ENCODE measurements at places on chromosomes 12 and 14. TPM values are rescaled to one million over a fixed set of nuclear protein-coding genes. Genes with fewer than 3 reads are reported as not detected.

Gene AQP6
- total RNA-seq: not detected

Gene KRT79
- total RNA-seq: not detected

Gene HVCN1
- total RNA-seq: 5.7 TPM

Gene SYT10
- 1.8 TPM for total RNA-seq

Gene KRT4
- total RNA-seq: not detected

Gene MAP3K9
- total RNA-seq: 0.30 TPM

Gene C12orf43
- 15.0 TPM for total RNA-seq

Gene RNASE7
- total RNA-seq: not detected

Gene KLRF1
- not detected for total RNA-seq

Gene ZNF891
- 5.1 TPM for total RNA-seq

Gene C3AR1
- total RNA-seq: 8.2 TPM

Gene CDK2
- total RNA-seq: 22.2 TPM

DNA sequence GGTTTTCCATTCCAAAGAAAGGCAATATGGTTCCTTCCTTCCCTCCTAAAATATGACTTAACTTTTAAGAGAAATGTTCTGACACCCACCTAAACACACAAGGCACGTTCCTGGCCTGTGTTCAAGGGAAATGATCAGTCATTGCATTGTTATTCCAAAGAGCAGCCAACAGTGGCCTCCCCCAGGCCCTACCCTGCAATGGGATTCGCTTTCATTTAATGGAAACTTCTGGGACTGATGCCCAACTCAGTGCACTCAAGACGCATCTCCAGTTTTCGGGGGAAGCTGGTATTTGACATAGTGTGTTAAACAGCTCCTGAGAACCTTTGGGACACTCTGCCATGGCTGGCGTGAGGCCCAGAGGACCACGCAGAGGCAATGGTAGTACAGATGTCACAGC lies 65.9 kb downstream of the DDX51 start:
- H3K4me1 ChIP-seq: no peaks in the 10 kb centered on the region
- no peaks in the 10 kb centered on the region for H3K27me3 ChIP-seq
- H3K4me3 ChIP-seq: no peak overlapping the region
- peaks cover 17% of the 10 kb centered on the region for H3K36me3 ChIP-seq
- no peak for DNase-seq

DNA sequence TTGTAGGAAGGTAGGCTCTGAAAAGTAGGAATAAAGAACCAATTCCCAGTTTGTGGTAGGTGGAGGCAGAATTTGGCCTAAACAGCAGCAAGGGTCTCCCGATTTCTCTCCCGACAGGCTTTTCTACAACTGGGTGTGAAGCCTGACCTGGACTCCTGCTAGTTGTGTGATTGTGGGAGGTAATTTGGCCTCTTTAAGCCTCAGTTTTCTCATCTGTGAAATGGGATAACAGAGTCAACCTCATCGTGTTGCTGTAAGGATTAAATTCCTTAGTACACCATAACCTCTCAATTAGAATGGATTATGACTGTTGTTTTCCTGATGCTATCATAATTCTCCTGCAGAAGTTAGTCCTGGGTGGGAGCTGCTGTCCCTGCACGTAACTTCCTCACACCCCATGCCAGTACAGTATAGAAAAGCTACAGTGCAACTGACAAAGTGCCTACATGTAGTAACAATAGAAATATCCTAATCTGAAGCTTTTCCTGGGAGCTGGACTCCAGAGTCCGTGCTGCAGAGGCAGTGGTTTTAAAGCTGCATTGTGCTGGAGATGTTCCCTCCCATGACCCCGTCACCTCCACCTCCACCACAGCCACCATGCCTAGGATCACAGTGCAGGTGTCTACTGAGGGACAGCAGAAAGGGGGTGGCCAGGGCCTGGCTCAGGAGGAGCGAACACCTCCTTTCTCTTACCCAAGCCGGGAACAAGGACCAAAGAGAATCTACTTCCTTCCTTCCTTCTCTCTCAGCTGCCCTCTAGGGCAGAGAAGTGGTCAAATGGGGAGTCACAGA lies 76.5 kb downstream of the FBXL14 start:
- H3K4me3 ChIP-seq: no peak overlapping the region
- no peak overlapping the region for H3K27ac ChIP-seq
- H3K27me3 ChIP-seq: no peaks in the 10 kb centered on the region

GRCh38 chr14:69289811-69290520 lies 30.0 kb downstream of the GALNT16 start:
- no peaks in the 10 kb centered on the region for H3K4me1 ChIP-seq
- H3K27ac ChIP-seq: no peak overlapping the region
- H3K27me3 ChIP-seq: no peaks in the 10 kb centered on the region
- no peak overlapping the region for H3K4me3 ChIP-seq

DNA sequence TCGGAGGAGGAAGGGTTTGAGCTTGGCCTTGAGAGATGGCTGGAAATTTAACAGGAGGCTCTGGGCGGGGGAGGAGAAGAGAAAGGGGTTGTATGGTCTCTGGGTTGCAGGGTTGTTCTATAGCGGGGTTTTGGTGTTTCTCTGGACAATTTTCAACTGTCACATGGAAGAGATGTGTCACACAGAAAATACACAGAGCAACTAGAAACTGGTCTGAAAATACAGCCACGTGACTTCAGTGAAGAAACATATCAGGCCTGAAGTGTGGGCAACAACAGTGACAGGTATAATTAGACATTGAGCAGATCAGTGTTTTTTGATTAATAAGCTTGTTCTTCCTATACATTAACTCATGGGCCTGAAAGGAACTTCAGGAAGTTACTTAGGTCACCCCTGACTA lies 205.3 kb upstream of the HMGA2 start:
- DNase-seq: no peak
- no peaks in the 10 kb centered on the region for H3K4me1 ChIP-seq
- no peak overlapping the region for H3K27ac ChIP-seq
- H3K36me3 ChIP-seq: no peaks in the 10 kb centered on the region
- no peak overlapping the region for H3K4me3 ChIP-seq

DNA sequence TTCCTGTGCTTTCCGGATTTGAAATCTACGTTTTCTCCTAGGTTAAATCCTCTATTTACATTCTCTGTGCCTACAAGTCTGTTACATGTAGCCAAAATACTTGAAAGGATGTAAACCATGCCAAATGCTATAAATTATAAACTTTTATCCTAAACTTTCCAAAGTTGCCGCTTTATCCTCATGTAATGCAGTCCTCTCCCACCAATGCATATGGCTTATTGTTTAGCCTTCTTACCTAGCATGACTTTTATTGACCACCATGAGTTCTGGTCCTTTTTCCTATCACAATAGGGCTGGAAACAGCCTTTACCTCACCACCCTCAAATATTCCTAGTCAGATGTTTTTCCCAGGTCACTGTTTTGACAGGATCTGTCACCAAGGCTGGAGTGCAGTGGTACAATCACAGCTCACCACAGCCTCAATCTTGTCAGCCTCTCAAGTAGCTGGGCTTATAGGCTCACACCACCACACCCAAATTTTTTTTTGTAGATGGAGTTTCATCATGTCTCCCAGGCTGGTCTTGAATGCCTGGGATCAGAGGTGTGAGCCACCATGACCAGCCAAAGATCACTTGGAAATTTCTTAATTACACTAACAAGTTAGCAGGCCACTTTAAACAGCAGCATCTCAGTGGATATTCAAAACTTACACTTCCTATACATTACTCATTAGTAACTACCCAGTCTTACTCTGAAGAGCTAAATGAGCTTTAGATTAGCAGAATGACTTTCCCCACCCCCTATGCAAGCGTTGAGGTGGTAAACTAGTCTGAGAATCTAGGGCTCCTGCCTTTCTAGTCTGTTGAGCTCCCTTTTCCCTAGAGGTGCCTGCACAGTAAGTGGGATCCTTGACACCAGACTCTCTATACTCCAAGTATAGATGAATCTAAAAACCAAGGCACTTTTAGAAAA lies 4.1 kb downstream of the TUBA1B start:
- H3K36me3 ChIP-seq: peaks cover 36% of the 10 kb centered on the region
- peaks cover 9% of the 10 kb centered on the region for H3K4me1 ChIP-seq
- H3K4me3 ChIP-seq: no peak overlapping the region
- no peaks in the 10 kb centered on the region for H3K27me3 ChIP-seq

DNA sequence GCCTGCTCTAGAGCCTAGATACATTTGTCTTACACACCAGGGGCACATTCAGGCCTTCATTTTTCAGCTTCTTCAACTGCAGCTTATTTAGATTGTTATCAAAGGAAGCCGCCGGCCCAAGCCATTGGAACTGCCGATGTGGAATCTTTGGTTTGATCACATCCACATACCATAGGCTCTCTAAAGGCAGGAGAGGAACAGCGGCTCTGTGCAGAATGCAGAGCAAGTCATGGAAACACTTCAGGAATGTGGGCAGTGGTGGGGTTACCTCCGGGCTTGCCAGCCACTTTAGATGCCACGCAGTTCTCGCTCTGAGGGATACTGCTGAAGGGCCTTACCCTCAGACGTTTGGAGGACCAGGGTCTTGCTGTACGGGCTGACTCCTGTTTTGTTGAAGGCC lies 53.4 kb upstream of the PYGL start:
- no peaks in the 10 kb centered on the region for H3K36me3 ChIP-seq
- no peaks in the 10 kb centered on the region for H3K4me1 ChIP-seq
- H3K27me3 ChIP-seq: no peaks in the 10 kb centered on the region
- H3K4me3 ChIP-seq: no peak overlapping the region
- DNase-seq: no peak

DNA sequence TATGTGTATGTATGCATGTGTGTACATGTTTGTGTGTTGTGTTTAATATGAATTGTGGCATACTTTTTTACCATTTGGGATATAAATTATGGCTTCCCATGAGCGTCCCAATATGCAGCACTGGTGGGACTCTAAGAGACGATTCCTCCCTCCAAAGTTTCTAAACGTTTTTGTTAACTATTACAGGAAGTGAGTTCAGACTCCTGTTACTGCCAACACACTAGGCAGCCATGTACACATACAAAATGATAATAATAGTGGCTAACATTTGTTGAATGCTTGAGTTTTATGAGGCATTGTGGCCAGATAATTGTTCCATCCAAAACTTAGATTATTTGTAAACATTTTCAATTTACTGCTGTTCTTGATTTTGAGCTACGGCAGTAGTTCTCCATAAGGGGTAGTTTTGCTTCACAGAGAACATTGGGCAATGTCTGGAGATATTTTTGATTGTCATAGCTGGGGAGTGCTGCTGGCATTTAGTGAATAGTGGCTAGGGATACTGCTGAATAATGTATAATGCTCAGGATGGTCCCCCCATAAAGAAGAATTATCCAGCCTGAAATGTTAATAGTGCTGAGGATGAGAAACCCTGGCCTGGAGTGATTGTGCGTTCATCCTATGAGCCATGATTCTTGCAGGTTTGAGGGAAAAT lies 45.1 kb downstream of the ARID2 start:
- H3K4me1 ChIP-seq: no peaks in the 10 kb centered on the region
- H3K36me3 ChIP-seq: no peaks in the 10 kb centered on the region
- no peak for DNase-seq
- no peak overlapping the region for H3K4me3 ChIP-seq
- no peak overlapping the region for H3K27ac ChIP-seq
- H3K27me3 ChIP-seq: no peaks in the 10 kb centered on the region

DNA sequence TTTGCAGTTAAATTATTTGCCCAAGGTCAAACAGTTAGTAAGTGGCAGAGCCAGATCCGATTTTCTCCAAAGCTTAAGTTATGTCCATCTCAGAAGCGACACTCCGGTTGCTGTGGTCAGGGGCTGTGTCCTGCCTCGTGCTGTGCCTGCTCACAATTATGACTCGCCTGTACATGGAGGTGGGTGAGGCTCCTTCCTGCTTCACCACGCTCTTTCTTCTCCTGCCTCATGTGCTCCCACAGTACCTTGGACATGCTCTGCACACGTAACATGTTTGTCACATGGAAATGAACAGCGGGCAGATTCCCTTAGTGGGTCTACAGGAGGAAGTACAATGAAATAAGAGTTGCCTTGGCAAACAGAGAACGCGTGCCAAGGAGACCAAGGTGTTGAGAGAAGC lies 62.2 kb upstream of the CCND2 start:
- H3K27ac ChIP-seq: no peak overlapping the region
- DNase-seq: no peak
- no peaks in the 10 kb centered on the region for H3K4me1 ChIP-seq
- no peaks in the 10 kb centered on the region for H3K36me3 ChIP-seq
- H3K4me3 ChIP-seq: no peak overlapping the region
- H3K27me3 ChIP-seq: no peaks in the 10 kb centered on the region

GRCh38 chr12:48197549-48197970 lies 5.5 kb downstream of the OR10AD1 start:
- no peak for DNase-seq
- peak overlapping the region; percentile 98 for H3K27ac ChIP-seq
- no peaks in the 10 kb centered on the region for H3K27me3 ChIP-seq
- H3K36me3 ChIP-seq: no peaks in the 10 kb centered on the region
- H3K4me3 ChIP-seq: peak overlapping the region; percentile 81

GRCh38 chr12:72476301-72476700 lies 204.1 kb downstream of the TRHDE start:
- H3K27me3 ChIP-seq: no peaks in the 10 kb centered on the region
- H3K4me1 ChIP-seq: no peaks in the 10 kb centered on the region
- no peaks in the 10 kb centered on the region for H3K36me3 ChIP-seq
- no peak for DNase-seq

DNA sequence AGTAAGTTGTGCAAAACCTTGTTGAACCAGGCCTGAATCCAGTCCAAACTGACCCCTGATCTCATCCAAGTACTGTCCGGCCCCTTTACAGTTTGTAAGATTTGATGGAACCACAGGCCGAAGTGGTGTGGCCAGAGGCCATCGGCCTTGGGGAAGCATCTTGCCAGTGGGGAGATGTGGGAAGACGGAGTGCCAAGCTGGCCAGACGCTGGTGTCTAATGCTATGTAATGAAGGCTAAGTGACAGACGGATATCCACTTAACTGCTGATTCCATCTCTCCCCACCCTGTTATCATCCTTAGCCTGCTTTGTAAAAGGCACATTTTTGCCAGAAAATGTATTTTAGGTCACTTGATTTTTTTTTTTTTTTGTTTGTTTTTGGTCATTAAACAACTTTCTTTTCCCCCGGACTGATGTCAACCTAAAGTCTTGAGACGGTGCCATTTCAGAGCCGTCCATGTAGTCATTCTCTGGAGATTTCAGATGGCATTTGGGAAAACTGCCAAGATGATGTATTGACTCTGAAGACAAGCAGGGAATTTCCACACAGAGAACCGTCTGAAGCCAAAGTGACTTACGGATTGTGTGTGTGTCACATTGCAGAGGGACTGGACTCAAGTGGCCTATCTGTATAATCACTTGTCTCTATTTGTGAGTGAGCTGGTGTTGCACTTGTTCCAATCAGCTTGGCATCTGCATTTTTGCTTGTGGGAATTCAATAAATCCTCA lies 86.5 kb upstream of the MANSC4 start:
- no peak for DNase-seq
- H3K36me3 ChIP-seq: no peaks in the 10 kb centered on the region

DNA sequence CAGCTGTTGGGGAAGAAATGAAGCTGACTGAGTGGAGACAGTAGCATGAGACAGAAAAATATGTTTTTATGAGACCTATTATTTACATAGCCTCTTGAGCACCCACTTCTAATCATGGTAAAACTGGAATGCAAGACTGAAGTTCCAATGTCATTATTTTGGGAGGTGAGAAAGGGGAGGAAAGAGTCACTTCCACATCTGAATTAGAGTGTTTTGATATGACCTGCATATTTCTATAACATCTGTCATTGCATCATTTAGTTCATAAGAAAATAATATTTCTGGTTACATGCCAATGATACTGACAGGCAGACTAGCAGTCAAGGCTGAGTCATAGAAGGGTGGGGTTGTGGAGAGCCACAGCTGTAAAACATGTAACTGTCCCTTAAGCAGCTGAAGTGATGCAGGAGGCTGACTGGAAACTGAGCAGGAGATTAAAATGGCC lies 26.7 kb downstream of the NTN4 start:
- no peaks in the 10 kb centered on the region for H3K36me3 ChIP-seq
- peak; percentile 26 for DNase-seq
